Naive thymus-derived CD8-positive, alpha-beta T cell (primary cell): ENCODE measurements at places on chromosomes 1 and 21. TPM values are rescaled to one million over a fixed set of nuclear protein-coding genes. Genes with fewer than 3 reads are reported as not detected.

DNA sequence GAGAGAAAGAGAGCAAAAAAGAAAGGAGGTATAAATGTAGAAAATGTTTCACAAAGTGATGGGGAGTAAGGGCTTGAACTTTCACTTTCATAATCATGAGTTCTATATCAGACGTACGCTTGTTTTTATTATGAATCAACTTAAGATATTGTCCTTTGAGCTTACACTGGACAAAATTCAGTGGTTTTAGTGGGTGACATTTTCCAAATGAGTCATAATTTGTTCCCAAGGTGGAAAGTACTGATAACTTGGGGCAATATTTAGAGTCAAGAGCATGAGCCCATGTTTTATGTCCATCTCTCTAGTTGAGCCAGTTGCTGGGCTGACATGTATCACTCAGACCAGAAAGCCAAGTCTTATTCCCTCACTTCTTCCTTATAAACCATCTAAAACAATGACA, 161.6 kb downstream of the CHRM3 start:
- no peak for DNase-seq

The PDZK1IP1 gene
- not detected for total RNA-seq

The COL11A1 gene
- total RNA-seq, result not detected

The SPRR2B gene
- not detected for total RNA-seq

The RAB29 gene
- 50.2 TPM for total RNA-seq

The RHD gene
- total RNA-seq, result not detected

The KCNE2 gene
- total RNA-seq, result not detected
